ENCODE measurements at places on chromosomes 4 and X.
A peak's percentile ranks its signal among the peaks of the same experiment; 100 is the strongest.

- no peak overlapping the region for H3K4me3 ChIP-seq
- DNase-seq, result no peak
- no peaks in the 10 kb centered on the region for H3K4me1 ChIP-seq
- H3K36me3 ChIP-seq, result no peaks in the 10 kb centered on the region
- H3K27me3 ChIP-seq, result no peaks in the 10 kb centered on the region
These were observed 48.2 kb upstream of the SLIT2 start for GRCh38 chr4:20203508-20203907.

- H3K27me3 ChIP-seq, result no peaks in the 10 kb centered on the region
- no peaks in the 10 kb centered on the region for H3K4me1 ChIP-seq
- no peak overlapping the region for H3K27ac ChIP-seq
- no peaks in the 10 kb centered on the region for H3K36me3 ChIP-seq
These were observed 201.2 kb upstream of the DIPK2B start for GRCh38 chrX:45401923-45402322.

- H3K4me1 ChIP-seq, result no peaks in the 10 kb centered on the region
- no peak overlapping the region for H3K4me3 ChIP-seq
- H3K27ac ChIP-seq, result no peak overlapping the region
- DNase-seq, result no peak
- no peaks in the 10 kb centered on the region for H3K36me3 ChIP-seq
These were observed 4.0 kb downstream of the DIPK2B start for GRCh38 chrX:45196701-45197100.

DNA sequence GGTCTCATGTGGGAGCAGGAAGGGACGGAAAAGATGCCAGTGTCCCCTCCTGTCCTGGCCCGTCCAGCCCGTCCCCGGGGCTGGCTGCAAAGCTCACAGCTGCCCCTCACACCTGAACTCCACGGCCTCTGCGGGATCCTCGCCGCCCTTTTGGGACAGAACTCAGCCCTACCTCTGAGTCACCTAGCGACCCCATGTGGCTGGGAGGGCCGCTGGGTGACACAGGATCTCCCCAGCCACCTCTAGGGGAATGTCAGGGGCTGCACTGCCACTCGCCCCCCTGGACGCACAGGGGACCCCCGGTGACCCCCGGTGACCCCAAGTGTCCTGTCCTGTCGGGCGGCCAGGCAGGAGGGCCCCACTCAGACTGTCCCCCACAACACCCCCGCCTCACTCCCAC lies 748 bp downstream of the FAM9B start:
- H3K27me3 ChIP-seq, result no peaks in the 10 kb centered on the region
- H3K4me3 ChIP-seq, result no peak overlapping the region
- H3K4me1 ChIP-seq, result no peaks in the 10 kb centered on the region
- no peaks in the 10 kb centered on the region for H3K36me3 ChIP-seq

DNA sequence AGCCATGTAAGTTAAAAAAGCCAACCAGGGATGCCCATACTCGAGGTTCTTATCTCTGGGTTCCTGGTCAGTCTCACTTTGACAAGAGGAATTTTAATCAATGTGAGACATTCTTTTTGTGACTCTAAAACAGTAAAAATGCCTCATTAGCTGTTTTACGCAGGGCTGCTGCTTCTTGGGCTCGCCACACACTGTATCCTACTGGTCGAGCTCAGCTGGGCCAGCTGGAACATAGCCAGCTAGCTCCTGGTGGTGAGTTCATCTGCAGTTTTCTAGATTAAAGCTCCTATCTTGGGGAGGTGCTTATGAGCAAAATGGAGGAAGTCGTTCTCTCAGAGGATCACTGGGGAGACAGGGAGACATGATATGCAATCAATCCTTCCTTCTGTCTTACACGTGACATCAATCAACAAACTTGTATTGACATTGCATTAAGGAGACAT lies 55.9 kb upstream of the LEF1 start:
- no peaks in the 10 kb centered on the region for H3K4me1 ChIP-seq
- no peaks in the 10 kb centered on the region for H3K36me3 ChIP-seq
- H3K27ac ChIP-seq, result no peak overlapping the region
- H3K27me3 ChIP-seq, result no peaks in the 10 kb centered on the region
- DNase-seq, result no peak
- no peak overlapping the region for H3K4me3 ChIP-seq

DNA sequence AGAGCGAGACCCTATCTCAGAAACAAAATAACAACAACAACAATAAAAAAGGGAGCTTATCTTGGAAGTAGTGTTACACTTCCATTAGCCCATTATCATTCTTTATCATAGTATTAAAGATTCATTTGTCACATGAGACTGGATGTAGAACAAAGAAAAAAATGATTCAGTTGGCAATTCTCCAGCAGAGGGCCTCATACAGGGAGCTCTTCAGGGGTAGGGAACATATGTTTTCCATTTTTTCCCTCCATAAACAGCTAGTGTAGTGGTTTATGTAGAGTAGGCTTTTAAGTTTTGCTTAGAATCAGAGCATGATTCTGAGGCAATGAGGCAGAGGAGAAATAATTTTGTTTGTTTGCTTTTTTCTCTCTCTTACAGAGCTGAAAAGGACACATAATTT lies 5.8 kb downstream of the CPE start:
- H3K27me3 ChIP-seq, result no peaks in the 10 kb centered on the region
- H3K27ac ChIP-seq, result no peak overlapping the region
- no peaks in the 10 kb centered on the region for H3K4me1 ChIP-seq
- H3K4me3 ChIP-seq, result no peak overlapping the region
- H3K36me3 ChIP-seq, result no peaks in the 10 kb centered on the region

GRCh38 chr4:123554801-123555232 lies 158.2 kb downstream of the SPRY1 start:
- peaks cover 12% of the 10 kb centered on the region for H3K4me1 ChIP-seq
- no peaks in the 10 kb centered on the region for H3K27me3 ChIP-seq
- H3K27ac ChIP-seq, result peak overlapping the region; percentile 69
- H3K36me3 ChIP-seq, result no peaks in the 10 kb centered on the region
- DNase-seq, result no peak
- peak overlapping the region; percentile 21 for H3K4me3 ChIP-seq

- no peaks in the 10 kb centered on the region for H3K4me1 ChIP-seq
- no peaks in the 10 kb centered on the region for H3K36me3 ChIP-seq
- H3K4me3 ChIP-seq, result no peak overlapping the region
- no peak overlapping the region for H3K27ac ChIP-seq
These were observed 82.6 kb downstream of the GK start for GRCh38 chrX:30735839-30736238.

DNA sequence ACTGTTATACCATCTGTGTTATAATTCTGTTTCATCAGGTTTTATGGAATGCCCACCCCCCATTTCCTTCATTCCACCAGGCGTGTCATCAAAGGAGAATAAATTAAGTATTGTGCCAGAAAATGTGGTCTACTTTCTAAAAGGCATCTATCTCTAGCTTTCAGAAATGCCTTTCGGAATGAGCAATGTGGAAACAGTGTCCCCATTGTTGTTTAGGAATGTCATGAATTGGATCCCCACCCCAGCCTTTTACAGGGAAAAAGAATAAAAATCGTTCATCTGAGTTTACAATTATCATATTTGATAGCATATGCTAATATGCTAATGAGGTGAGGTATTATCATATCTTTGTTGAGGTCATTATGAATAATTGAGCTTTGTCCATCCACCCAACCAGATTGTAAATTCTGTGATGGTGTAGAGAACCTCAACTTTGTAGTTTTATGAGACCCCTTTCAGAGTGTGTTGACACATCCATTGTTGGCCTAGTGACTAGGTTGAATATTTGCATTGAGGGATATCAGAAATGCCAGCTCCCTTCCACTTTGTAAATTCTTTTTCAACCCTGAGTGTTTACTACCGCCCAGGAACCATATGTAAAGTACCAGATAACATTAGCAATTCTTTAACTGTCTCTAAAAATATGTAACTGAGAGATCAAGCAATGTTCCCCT lies 56.2 kb upstream of the CCDC160 start:
- DNase-seq, result no peak
- no peak overlapping the region for H3K27ac ChIP-seq
- H3K4me1 ChIP-seq, result no peaks in the 10 kb centered on the region
- H3K27me3 ChIP-seq, result no peaks in the 10 kb centered on the region
- no peaks in the 10 kb centered on the region for H3K36me3 ChIP-seq

DNA sequence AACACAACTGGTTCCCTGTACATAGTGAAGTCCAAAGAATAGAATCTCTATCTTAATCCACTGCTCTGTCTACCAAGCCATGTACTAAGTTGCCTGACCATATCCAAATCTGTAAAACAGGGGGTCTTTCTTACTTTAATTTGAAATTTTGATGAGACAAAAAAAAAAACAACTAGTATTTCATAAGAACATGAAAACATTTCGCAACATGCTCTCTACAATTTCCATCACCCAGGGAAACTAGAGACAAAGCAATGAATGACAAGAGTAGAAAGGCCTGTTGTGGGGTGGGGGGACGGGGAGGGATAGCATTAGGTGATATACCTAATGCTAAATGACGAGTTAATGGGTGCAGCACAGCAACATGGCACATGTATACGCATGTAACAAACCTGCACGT lies 279.9 kb downstream of the PPP3CA start:
- H3K36me3 ChIP-seq, result no peaks in the 10 kb centered on the region
- no peaks in the 10 kb centered on the region for H3K4me1 ChIP-seq
- DNase-seq, result no peak
- no peak overlapping the region for H3K27ac ChIP-seq
- no peak overlapping the region for H3K4me3 ChIP-seq
- no peaks in the 10 kb centered on the region for H3K27me3 ChIP-seq

GRCh38 chr4:6733358-6734164 lies 17.6 kb downstream of the BLOC1S4 start:
- no peaks in the 10 kb centered on the region for H3K36me3 ChIP-seq
- no peaks in the 10 kb centered on the region for H3K4me1 ChIP-seq
- no peaks in the 10 kb centered on the region for H3K27me3 ChIP-seq
- no peak overlapping the region for H3K27ac ChIP-seq
- DNase-seq, result no peak

DNA sequence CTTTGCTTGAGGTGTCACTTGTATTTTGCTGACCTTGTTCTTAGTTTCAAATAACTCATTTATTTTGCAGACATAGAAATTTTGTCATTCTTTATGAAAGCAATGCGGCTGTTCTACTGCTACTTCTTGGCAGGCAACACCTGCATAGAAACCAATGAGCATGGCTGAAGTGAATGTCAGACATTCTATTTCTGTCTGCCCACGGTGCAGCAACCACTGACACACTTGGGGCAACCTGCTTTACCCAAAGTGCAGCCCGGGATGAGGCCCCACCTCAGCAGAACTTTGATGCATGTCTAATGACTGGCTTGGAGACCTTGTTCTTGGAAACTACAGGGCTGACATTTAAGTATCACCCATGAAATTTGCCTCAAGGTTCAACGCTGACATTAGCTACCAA lies 93.6 kb downstream of the RBM47 start:
- no peak overlapping the region for H3K4me3 ChIP-seq
- H3K27me3 ChIP-seq, result no peaks in the 10 kb centered on the region
- peak; percentile 68 for DNase-seq
- H3K36me3 ChIP-seq, result no peaks in the 10 kb centered on the region
- no peak overlapping the region for H3K27ac ChIP-seq

DNA sequence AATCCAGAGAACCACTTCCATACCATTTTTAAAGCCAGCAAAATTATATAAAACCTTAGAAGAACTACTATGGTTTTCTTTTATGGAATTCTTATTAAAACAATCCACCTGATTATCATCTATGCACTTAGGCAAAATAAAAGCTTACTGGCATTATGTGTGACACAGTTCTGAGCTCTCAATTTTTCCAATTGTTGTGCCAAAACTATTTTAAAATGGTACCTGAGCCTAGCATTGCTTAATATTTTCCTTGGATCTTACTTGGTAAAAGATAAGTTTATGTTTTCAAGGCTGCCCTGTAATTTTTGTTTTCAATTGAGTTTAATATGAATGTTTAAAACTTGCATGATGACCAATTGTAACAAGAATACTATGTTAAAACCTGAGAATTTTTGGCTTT lies 201.3 kb downstream of the MAD2L1 start:
- H3K27ac ChIP-seq, result no peak overlapping the region
- H3K4me1 ChIP-seq, result no peaks in the 10 kb centered on the region
- DNase-seq, result no peak
- no peaks in the 10 kb centered on the region for H3K27me3 ChIP-seq

GRCh38 chr4:174860588-174860987 lies 31.5 kb upstream of the GLRA3 start:
- H3K4me3 ChIP-seq, result no peak overlapping the region
- H3K36me3 ChIP-seq, result no peaks in the 10 kb centered on the region
- H3K27ac ChIP-seq, result no peak overlapping the region
- DNase-seq, result no peak
- H3K4me1 ChIP-seq, result no peaks in the 10 kb centered on the region

DNA sequence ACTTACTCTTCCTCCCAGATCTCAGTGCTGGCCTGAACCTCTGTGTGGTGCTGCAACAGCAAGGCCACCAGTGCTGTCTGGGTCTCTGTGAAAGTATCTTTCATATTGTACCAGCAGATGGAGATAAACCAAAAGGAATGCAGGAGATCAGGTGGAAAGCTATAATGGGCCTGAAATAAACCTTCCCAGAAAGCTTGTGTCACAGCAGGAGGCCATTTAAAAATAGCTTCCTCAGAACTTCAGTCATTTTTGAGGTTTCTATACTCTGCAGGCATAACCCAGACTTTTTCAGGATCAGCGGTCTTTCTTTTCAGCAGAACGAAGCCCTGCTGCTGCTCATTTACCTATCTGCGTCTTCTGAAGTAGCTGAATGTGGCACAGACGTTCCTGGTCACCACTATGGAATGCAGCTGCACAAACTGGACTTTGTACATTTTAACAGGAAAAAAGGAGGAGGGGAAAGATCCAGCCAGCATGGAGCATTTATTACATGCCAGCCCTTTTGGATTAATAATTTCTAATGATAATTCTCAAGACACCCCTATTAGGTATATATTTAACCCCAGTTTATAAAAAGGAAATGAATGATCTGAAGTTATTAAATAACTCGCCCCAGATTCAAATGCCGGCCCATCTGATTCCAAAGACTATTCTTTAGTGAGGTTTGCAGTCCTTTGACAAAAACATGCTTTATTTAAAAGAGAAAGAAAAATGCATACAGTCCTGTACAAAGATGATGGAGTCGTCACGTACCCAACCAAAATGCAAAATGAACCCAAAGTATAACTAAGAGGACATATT lies 119.7 kb downstream of the NFKB1 start:
- no peaks in the 10 kb centered on the region for H3K36me3 ChIP-seq
- DNase-seq, result no peak
- peaks cover 15% of the 10 kb centered on the region for H3K4me1 ChIP-seq
- H3K4me3 ChIP-seq, result peak overlapping the region; percentile 37

GRCh38 chrX:19882066-19882775 lies 5.2 kb downstream of the SH3KBP1 start:
- no peak overlapping the region for H3K4me3 ChIP-seq
- H3K27ac ChIP-seq, result no peak overlapping the region
- H3K4me1 ChIP-seq, result no peaks in the 10 kb centered on the region
- no peaks in the 10 kb centered on the region for H3K27me3 ChIP-seq
- no peak for DNase-seq

GRCh38 chrX:18871161-18871890 lies 112.6 kb downstream of the PHKA2 start:
- no peaks in the 10 kb centered on the region for H3K36me3 ChIP-seq
- DNase-seq, result no peak
- H3K27ac ChIP-seq, result no peak overlapping the region

DNA sequence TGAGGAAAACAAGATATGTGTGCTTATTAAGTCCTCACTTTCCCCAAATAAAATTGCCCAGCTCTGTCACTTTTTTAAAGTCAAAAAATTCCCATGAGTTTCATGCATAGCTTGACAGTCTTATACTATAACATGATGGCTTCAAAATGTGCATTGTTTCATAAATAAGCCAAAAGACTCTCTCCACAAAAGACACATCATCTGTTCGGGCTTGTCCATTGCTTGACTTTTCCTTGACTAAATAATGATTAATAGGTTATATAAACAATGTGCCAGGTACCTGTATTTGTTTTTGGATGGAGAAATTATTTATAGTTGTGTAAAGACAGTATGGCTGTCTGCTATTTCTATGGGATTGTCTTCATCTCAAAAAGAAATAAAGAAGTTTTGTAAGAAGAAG lies 329.2 kb upstream of the KLF3 start:
- H3K36me3 ChIP-seq, result no peaks in the 10 kb centered on the region
- H3K27ac ChIP-seq, result no peak overlapping the region
- DNase-seq, result no peak
- no peaks in the 10 kb centered on the region for H3K4me1 ChIP-seq
- no peaks in the 10 kb centered on the region for H3K27me3 ChIP-seq

Data from Peyer's patch (tissue), 4 donors.